ENCODE measurements at places on chromosomes 3 and 15. TPM values are rescaled to one million over a fixed set of nuclear protein-coding genes. Genes with fewer than 3 reads are reported as not detected.

Gene NR2F2
- 43.5 TPM for total RNA-seq

- DNase-seq: no peak
These were observed 50.8 kb upstream of the RPL32 start for GRCh38 chr3:12891985-12892839.

DNA sequence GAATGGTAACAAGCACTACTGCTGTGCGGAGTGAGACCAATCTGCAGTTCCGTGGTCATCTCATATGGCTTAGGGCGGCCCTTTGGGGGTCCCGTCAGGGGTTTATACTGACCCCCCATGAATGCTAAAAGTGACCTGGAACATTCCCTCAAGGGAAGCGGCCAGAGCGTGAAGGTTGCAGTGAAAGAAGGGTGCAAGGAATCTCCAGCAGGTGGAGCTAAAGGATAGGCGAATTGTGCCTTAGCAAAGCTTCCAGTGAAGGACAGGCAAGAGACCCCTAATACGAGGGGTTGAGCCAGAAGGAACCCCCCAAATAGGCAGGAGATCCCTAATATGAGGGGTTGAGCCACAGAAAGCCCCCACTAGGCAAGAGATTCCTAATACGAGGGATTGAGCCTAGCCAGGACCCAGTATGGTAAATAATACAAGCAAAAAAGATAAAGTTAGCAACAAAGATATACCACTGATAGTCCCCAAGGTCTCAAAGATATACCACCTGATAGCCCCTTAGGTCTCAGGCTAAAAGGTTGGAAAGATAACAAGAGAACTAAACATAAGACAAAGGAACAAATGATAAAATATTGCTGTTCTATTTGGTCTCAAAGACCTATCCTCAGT is 32.8 kb downstream of the ZNF589 start:
- no peak for DNase-seq

- DNase-seq: no peak
These were observed 20.0 kb upstream of the PLCL2 start for GRCh38 chr3:16864610-16865313.

- no peak for DNase-seq
These were observed 43.7 kb downstream of the PARP15 start for GRCh38 chr3:122621112-122621511.

DNA sequence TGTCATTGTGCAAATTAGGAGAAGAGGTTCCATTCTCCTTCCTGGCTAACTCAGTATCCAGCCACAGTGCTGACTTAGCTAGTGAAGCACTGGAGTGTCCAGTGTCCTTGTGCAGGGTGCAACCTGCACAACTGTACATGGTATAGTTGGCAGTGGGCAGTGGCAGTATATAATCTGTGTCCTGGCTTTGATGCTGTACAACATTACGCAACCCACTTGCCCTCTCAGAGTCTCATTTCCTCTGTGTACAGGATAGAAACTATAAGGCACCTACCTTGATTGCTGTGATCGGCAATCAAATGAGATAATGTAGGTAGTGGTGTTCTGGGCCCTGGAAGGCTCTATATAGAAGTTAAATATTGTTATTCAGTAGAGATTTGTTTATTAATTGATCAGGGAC is 333.6 kb downstream of the CLSTN2 start:
- DNase-seq: no peak

Data from left cardiac atrium (tissue), 4 donors.